Esophagus squamous epithelium (tissue), 5 donors: ENCODE measurements at places on chromosomes 1 and 21. TPM values are rescaled to one million over a fixed set of nuclear protein-coding genes. Genes with fewer than 3 reads are reported as not detected.

TTC22 gene
- total RNA-seq = 160 TPM

SPRR4 gene
- total RNA-seq = not detected

WNT4 gene
- 4.8 TPM for total RNA-seq

MANEAL gene
- total RNA-seq = 3.6 TPM

ATP1A2 gene
- total RNA-seq = 2.5 TPM

DDAH1 gene
- total RNA-seq = 9.4 TPM

VPS13D gene
- 60.6 TPM for total RNA-seq

LCE2B gene
- total RNA-seq = not detected

C8A gene
- total RNA-seq = not detected

TFF3 gene
- total RNA-seq = 1.4 TPM

CFHR3 gene
- 0.40 TPM for total RNA-seq

SLC6A17 gene
- 0.19 TPM for total RNA-seq

HFM1 gene
- not detected for total RNA-seq

RGS13 gene
- total RNA-seq = 0.06 TPM

S100A16 gene
- 2,367 TPM for total RNA-seq

LAMB3 gene
- total RNA-seq = 121 TPM

PGLYRP3 gene
- total RNA-seq = 14.3 TPM

PDPN gene
- 16.9 TPM for total RNA-seq

RAB25 gene
- 282 TPM for total RNA-seq

LAMC2 gene
- total RNA-seq = 9.4 TPM

SNRNP40 gene
- 49.2 TPM for total RNA-seq

TNFRSF8 gene
- total RNA-seq = not detected

GALE gene
- 58.5 TPM for total RNA-seq
